ENCODE measurements at places on chromosomes 2 and 18.

- no peak for DNase-seq
Observed at GRCh38 chr18:42412896-42413295, 457.9 kb downstream of the PIK3C3 start.

- DNase-seq: no peak
Observed at GRCh38 chr18:27887711-27888495, 289.0 kb downstream of the CDH2 start.

GRCh38 chr2:161139098-161139987 lies 20.9 kb upstream of the TANK start:
- peak; percentile 57 for DNase-seq

DNA sequence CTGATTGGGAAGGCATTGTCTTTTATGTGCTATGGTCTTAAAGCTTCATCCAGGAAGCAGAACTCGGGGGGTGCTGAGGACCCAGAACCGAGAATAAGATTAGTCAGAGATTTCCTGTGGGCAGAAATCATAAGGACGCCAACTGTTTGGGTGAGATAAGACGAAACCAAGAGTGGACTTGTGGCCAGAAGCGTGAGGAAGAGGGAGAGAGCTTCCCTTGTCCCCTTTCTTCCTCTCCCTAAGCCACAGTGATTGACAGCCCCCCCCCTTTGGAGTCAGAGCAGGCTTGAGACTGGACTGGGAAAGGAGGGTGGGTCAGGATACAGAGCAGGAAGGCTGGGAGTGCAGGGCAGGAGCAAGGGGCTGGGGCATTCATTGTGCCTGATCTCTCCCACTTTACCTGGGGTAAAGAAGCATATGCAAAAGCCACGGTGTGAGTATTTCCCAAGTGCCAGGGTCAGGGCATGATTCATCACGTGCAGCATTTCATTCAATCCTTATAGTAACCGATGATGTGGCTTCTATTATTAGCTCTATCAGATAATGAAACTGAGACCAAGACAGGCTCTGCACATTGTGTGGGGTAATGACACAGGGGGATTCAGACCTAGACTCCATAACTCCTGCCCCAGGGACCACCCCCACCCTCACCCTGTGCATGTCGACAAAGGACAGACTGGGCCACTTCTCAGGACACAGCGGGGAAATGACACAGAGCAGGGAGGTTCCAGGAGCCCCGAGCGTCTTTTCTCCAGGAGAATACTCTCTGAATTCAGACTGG lies 3.0 kb upstream of the IL1RN start:
- no peak for DNase-seq

- no peak for DNase-seq
Observed at GRCh38 chr2:124763611-124764010, 738.5 kb downstream of the CNTNAP5 start.

DNA sequence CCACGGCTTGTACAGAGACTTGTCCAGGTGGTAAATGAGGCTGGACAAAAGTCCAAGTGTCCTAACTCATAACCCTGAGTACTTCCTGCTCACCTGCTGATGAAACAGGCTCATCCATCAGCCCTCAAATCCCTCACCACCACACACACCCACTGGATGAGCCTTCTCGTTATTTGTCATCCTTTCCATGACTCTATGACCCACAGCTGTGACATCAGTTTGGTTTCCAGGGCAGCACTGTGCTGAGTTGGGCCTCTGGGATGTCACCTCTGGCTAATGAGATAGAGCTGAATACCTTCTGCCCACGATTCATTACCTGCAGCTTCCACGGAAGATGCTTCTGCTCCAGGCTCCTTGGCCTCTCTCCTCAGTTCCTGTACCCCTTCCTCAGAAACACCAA lies 39.4 kb downstream of the SLC14A2 start:
- no peak for DNase-seq

DNA sequence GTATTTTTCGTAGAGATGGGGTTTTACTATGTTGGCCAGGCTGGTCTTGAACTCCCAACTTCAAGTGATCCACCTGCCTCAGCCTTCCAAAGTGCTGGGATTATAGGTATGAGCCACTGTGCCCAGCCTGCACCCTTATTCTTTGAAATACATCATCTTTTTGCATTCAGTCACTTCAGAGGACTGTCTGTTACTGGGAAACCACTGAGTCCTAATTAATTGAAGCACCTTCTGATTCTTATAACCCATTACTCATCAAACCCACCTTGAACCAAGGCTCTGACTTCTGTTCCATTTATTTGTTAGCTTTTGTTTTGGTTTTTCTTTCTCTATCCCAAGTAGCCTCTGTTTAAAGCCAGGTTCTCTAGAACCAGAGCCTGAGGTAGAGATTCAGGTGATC lies 49.6 kb downstream of the CPO start:
- DNase-seq: no peak

Data from CD4-positive, alpha-beta T cell treated with Interleukin-15 for 4 hours (primary cell).